ENCODE measurements at places on chromosomes 12 and 14.

- no peak for DNase-seq
These were observed 5.6 kb upstream of the ADGRD1 start for GRCh38 chr12:130948136-130948535.

DNA sequence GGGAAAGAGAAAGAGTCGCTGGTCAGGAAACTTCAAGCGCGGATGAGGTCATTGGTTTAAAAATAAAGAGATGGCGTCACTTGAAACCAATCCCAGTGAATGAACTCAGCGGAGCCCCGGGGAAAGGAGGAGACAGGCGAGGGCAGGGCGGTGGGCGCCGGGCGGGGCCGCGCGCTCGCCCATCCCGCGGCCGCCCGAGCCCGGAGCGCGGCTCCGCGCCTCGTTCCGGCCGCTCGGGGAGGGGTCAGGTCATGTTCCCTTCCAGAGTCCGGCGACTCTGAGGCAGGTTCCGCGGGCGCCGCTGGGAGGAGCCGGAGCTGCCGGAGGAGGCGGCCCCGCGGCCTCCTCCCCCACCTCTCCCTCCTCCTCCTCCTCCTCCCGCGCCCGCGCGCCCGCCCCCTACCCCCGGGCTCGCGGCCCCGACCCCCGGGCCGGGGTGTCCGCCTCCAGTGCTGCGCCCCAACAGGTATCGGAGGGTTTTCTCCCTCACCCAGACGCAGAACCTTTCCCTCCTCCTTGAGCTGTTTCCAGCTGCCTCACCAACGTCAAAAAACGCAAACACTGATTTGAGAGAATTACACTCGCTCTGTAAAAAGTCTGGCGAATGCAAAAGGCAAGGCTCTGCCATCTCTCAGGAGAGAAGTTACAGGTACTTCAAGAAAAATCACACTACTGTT, at the start of gene DUSP16:
Gene DUSP16 (minus strand): TSS at position 279 of the 677 bp plus-strand sequence. CDS start 41,765 bp downstream, outside the sequence.
- peak; percentile 91 for DNase-seq

GRCh38 chr14:78737601-78738000, 567.4 kb downstream of the NRXN3 start:
- no peak for DNase-seq

DNA sequence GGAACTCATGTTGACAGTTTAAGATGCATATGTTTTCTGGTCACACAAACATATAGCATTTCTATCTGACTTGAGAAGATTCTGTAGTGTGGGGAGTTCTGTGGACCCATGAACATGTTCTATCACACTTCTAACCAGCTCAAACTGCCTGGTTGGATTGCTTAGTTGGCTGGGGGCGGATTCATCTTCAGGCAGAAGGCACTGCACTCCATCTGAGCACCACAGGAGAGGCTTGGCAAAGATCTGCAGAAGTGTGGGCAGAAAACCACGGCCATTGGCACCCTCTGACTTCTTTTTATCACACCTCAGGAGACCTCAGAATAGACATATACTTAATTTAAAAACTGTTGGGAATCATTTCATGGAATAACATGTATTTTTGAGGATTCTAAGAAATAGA, 68.5 kb downstream of the LIN7A start:
- DNase-seq = no peak

DNA sequence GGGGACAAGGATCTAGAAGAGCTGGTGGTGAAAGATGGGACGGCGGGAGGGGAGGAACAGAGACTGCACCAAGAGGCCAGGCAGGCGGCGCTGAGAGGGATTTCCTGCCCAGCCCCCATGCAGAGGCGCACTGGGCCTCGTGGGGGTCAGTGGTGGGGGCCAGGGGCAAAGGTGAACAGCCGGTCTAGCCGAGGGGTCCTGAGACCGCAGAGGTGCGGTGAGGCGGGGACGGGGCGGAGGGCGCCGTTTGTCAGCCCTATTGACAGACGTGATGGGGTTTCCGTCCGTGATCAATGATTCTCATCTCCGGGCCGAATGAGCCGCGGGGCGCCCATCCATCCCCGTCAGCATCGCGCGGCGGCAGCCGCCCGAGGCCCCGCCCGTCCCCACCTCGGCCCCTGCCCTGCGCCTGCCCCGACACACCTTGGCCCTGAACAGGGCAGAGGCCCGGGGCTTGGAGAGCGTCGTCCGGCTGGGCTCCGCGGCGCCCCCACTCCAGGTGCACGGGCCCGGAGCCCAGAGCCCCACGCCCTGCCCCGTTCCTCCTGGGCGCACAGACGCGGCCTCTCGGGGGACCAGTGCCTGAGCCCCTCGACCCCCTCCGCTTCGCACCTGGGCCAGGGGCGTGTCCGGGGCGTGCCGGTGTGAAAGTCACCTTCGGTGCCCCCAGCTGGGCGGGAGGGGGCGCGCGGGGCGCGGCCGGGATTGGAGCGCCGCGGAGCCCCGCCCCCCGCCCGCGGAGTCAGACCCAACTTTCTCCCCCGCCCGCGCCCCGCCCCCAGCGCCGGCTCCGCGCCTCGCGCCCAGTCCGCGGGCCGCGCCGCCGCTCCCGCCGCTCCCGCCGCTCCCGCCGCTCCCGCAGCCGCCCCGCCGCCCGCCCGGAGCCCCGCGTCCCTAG, at the start of gene NXPH4:
Gene NXPH4 (plus strand): TSS at position 781 of the 898 bp plus-strand sequence. CDS start 176 bp downstream, outside the sequence.
- no peak for DNase-seq

GRCh38 chr12:80791863-80792262, 75.2 kb downstream of the MYF5 start:
- no peak for DNase-seq

GRCh38 chr12:93163260-93164036, 214.3 kb upstream of the NUDT4 start:
- DNase-seq = no peak

- DNase-seq = no peak
These were observed 343.1 kb downstream of the FSCB start for GRCh38 chr14:44163946-44164345.

DNA sequence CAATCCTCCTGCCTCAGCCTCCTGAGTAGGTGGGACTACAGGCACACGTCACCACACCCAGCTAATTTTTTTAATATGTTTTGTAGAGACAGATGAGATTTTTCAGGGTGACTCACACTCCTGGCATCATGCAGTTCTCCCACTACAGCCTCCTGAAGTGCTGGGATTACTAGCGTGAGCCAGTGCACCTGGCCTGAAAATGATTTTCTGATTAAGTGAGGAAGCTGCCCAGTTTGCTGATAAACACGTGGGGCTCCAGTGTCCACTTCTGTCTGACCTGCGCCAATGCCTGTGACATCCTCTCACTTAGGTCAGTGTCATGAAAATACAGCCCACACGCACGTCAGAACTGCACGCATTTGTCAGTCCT, 37.0 kb upstream of the SFSWAP start:
- DNase-seq = no peak

GRCh38 chr12:5177731-5178130, 134.1 kb downstream of the KCNA5 start:
- DNase-seq = no peak

DNA sequence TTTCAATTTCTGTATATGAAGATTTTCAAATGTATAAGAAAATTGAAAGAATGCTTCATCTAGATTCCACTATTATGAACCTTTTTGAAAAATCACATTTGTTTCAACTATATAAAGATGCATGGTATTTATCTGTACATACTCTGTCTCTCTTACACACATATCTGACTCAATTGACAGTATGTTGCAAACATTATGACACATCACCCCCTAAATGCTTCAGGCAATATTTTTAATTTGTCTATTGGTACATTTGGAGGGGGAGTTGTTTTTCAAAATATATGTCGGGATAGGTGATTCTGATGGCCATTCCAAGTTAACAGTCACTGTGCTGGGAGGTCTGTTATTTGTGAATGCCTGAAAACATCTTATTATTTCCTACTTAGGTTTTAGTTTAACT, 14.4 kb downstream of the PCNX1 start:
- DNase-seq = no peak

DNA sequence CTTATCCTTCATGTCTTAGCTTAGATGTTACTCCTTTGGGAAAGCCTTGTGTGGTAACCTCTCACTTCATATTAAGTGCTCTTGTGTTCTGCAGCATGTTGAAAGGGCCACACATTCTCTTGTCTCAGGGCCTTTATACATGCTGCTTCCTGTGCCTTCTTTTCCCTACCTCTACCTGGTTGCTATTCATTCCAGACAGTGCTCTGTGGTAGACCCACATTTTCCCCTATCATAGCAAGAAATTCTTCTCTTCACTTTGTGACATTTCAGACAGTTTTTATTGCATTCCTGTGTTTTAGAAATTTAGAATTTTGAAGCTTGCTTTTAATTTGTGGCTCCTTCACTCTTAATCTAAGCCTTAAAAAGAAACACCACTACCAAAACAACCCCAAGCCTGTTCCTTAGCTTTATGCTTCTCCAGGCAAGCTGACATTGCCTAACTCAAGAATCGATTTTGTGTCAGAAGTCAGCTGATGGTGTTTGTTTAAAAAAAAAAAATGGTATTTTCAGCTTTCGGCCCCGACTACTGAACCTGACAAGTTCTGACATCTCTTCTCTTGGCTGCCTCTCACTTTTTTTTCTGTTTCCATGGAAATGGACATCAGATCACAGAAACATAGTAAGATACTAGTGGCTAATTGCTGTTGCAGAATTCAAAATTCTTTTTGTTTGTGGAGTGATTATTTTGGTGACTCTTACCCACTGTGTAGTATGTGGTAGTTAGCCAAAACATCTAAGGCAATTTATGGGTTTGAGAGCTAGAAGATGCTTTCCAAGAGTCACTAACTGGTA, 156.3 kb downstream of the NUBPL start:
- no peak for DNase-seq

- no peak for DNase-seq
These were observed 1.0 kb downstream of the BEST3 start for GRCh38 chr12:69698054-69698453.

DNA sequence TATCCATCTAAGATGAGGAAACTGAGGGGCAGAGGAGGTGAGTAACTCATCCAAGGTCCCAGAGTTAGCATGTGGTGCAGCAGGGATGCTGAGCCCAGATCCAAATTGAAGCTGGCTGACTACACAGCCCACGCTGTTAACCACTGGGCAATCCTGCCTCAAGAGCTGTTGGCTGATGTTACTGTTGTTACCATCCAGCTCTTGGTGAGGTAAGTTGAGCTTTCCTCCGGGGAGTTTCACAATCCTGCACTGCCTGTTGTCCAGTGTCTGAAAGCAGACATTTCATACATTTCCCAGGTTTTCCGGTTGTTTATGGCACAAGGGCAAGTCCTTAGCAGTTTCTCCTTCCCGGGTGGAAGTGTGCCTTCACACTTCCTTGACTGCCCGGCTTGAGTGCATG, 14.5 kb downstream of the CYP46A1 start:
- no peak for DNase-seq

DNA sequence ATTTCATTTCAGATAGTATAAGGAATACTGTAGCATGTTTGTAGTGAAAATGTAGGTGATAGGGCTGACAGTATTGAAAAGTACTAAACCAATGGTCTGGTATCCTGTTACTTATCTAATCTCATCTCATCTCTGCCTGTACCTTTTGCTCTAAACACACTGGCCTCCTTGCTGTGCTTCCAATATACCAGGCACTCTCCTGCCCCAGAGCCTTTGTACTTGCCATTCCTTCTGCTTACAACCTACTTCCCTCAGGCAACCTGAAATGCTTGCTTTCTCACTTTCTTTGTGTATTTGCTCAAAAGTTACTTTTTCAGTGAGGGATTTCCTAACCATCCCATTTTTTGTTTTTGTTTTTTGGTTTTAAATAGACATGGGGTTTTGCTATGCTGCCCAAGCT, 101.9 kb downstream of the PAPLN start:
- DNase-seq = no peak

DNA sequence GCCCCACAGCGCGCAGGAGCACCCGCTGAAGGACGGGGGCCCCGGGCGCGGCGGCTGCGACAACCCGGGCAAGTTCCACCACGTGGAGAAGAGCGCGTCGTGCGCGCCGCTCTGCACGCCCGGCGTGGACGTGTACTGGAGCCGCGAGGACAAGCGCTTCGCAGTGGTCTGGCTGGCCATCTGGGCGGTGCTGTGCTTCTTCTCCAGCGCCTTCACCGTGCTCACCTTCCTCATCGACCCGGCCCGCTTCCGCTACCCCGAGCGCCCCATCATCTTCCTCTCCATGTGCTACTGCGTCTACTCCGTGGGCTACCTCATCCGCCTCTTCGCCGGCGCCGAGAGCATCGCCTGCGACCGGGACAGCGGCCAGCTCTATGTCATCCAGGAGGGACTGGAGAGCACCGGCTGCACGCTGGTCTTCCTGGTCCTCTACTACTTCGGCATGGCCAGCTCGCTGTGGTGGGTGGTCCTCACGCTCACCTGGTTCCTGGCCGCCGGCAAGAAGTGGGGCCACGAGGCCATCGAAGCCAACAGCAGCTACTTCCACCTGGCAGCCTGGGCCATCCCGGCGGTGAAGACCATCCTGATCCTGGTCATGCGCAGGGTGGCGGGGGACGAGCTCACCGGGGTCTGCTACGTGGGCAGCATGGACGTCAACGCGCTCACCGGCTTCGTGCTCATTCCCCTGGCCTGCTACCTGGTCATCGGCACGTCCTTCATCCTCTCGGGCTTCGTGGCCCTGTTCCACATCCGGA, 1.4 kb downstream of the FZD10 start:
- DNase-seq = no peak

DNA sequence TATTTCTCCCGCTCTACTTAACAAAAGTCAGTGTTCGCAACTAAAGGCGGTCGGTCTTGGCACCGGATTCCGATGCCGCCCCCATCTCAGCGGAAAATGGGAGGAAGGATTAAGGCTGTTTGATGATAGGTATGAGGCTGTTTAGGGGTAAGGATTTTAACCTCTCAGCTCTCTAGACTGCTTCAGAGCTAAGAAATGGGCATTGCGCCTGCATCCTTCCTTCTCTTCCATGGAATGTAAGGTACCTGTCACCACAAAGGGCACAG, 1.4 kb downstream of the COCH start:
- DNase-seq = no peak

DNA sequence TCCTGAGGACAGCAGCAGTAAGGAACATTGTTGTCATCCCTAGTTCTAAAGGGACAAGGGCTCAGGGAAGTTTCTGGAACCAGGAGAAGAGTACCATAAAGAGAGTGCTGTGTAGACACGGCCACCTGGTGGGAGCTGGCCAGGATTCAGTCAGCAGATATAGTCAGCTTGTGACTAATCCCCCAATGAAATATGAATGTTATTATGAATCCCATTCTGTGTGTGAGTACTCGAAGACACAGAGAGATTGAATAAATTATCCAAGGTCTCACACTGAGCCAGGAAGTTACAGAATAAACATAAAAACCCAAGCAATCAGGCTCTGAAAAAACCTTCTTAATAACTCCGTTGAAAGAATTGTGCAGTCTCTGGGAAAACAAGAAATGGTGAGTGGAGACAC, 1359.5 kb downstream of the AACS start:
- DNase-seq = no peak
